ENCODE measurements at places on chromosomes 7 and 10.
A peak's percentile ranks its signal among the peaks of the same experiment; 100 is the strongest.

DNA sequence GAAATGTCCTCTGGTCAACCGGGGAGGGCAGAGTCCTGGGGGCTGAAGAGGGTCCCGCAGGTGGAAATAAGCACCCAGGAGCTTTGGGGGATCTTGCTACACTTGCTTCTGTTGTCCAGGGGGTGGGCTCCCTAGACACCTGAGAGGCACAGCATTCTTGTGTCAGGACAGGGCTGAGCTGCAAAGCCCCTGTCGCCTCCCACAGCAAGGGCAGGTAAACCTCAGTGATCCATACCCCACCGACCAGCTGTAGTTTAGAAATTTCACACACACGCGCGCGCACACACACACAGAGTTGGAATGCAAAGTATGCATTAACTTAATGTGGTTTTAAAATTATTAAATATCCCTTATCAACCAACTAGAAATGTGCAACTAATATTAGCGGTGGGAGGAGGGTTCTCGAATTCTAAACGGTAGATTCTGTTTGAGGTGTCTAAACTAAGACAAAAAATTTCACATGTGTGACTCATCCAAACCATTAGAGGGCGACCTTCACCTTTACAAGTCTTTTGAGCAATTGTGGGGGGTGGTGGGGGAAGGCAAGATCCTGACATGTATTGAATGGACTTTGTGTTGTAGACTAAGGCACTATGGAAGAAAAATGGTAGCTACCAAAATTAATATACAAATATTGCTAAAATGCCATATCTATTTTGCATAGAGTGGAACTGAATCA is 34.3 kb upstream of the PTF1A start:
- DNase-seq, result no peak

GRCh38 chr10:11015446-11015934 is 2.2 kb upstream of the CELF2 start:
- no peak for DNase-seq

DNA sequence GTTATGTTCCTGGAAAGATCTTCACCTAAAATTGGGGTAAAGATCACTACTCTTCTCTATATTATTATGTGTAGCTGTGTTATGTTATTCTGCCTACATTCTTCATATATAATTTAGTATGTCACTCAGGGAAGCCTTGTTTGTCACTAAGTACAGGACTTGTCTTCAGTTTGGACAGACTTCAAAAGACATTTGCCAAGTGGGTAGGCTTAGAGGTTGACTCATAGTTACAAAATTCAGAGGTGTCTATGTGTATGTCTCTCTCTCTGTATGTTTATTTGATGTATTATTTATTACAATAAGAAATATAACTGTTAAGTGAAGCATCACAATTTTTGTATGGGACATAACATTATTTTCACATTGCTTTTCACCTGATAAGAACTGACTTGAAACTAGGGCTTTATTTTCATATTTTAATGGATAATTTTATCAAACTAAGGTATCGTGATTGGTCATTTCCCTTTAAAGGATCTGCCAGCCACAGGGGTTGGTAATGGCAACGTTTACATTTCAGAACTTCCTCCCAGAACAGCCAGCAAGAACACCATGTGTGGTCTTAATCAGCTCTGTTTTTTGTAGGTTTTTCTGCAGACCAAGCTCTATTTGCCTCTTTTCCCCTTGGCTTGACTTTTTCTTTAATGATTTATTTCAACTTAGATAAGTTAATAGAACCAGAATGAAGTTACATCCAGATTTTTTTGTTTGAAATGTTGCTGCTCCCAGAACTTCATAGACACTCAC is 262.1 kb upstream of the CACNA2D1 start:
- DNase-seq, result no peak

DNA sequence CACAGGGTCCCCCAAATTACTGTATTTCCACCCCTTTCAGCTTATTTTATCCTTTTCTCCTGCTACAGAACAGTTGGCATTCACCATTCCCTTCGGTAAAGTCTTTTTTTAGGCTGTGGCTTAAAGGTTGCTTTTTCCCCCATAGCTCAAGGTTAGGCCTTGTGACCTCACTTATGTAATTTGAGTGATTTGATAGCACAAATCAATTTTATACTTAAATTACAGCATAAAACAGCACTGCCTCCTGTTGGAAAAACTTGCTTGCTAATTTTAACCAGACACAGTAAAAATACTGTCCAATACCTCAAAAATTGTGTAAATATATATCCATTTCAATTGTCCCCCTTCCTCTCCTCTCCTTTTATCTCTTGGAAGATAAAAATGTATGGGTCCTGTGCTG is 7.1 kb downstream of the GIMAP1 start:
- DNase-seq, result no peak

GRCh38 chr10:33174674-33175434 is 159.6 kb downstream of the NRP1 start:
- DNase-seq, result no peak

GRCh38 chr7:1111156-1111555 is 23.2 kb downstream of the GPER1 start:
- DNase-seq, result no peak

DNA sequence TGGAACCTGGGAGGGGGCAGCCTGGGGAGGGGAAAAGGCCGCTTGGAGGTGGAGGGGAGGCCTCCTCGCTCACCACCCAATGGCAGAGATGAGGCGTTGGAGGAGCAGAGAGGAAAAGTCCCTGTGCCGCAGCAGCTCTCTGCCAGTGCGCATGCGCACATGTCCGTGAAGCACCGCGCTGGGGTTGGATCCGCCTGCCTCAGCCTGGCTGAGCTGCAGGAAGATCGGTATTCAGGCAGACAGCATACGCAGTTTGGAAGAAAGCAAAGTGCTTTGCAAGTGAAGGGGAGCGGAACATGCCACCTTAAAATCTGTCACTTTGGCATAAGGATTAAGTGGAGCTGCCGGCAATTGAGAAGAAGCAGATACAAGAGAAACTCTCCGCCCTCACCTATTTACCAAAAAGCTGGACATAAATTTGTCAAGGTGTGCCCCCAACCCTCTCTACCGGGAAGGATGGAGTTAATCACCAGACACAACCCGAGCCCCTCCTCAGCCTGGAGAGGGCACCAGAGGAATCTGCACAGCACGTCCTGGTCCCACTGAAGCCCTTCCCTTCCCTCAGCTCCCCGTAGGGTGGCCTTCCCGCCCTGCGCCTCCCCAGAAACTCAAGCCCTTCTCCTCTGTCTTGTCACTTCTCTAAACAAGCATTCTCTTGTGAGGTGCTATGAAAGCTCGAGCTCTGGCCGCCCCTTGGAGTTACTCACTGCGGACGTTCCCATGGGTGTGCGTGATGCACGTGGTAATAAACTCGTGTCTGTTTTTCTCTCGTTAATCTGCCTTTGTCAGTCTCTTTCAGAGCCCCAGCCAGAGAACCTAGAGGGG is 32.2 kb upstream of the TMEM72 start:
- DNase-seq, result peak; percentile 91

DNA sequence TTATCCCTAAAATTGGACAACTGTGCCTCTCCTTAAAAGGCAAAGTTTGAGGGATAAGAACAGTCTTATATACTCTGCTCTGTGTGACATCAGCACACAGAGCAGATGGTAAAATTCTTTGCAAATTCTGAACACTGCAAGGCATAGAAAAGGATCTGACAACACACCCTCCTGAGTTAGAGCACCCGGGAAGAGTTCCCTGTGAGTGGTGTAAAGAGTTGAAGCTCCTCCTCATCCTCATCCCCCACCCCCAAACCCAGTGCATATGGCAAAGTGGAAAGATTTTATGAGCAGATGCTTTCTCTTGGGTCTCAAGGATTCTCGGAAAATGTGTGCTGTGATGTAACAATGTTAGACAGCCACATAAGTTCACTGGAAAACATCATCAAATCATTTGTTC is 40.0 kb upstream of the DGKI start:
- DNase-seq, result no peak
